ENCODE measurements at places on chromosomes 4 and X.

DNA sequence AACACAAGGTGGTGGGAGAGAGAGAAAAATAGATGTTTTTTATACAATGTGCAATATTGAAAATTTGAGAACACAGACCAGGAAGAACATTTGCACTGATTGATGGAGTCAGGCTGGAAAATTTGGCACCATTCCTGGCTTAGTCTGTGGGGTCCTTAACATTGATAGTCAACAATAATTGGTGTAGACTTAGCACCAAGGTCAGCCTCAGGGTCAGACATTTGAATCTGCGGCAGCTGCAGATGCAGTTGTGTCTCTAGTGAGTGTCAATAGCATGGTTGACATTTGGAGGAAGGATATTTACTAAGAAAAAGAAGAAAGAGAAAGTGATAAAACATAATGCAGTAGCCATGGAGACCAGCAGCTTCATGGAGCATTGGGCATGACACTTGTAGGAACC, 31.5 kb upstream of the GLRA3 start:
- DNase-seq = no peak

DNA sequence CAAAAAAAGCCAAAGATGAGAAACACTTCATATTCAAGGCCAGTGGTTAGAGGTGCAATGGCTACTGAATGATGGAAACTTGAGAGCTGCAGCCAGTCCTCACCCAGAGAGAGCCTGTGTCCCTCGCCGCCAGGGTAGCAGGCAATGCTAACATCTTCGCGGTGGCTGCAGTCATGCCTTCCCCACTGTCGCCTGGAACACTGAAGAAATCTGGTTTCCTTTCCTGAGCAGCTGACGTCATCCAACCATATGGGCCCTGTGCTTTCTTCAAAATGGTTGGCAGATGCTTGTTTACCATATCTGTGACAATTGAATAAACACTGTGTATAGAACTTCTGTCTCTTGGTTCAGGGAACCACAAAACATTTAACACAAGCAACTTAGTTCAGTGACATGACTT, 39.7 kb downstream of the PRSS12 start:
- DNase-seq = no peak

- no peak for DNase-seq
These were observed 1.6 kb downstream of the RP2 start for GRCh38 chrX:46838486-46838870.

DNA sequence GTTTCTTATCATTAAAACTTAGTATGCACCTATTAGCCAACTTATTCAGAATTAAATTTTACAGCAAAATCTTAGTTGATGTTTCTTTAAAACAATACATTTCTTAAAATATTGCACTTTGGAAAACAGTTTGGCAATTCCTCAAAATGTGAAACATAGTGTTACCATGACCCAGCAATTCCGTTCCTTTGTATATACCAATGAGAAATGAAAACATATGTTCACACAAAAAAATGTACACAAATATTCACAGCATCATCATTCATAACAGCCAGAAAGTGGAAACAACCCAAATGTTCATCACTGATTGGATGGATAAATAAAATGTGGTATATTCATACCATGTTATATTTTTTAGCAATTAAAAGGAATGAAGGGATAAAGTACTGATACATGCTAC, 50.2 kb downstream of the WDR44 start:
- no peak for DNase-seq
